Dermis microvascular lymphatic vessel endothelial cell (primary cell): ENCODE measurements at places on chromosomes 1 and 21. TPM values are rescaled to one million over a fixed set of nuclear protein-coding genes. Genes with fewer than 3 reads are reported as not detected.

Gene GJB3
- under 0.01 and 0.13 TPM in 2 replicates for total RNA-seq

Gene LUZP1
- 29.1 and 33.6 TPM in 2 replicates for total RNA-seq

Gene PROX1
- 56.4 and 112 TPM in 2 replicates for total RNA-seq

Gene LYPLAL1
- 10.9 and 12.1 TPM in 2 replicates for total RNA-seq

Gene CFH
- 6.5 and 92.4 TPM in 2 replicates for total RNA-seq

Gene VAV3
- 36.1 and 51.6 TPM in 2 replicates for total RNA-seq

Gene LYPD8
- total RNA-seq: not detected in 2 replicates

Gene CD5L
- not detected in 2 replicates for total RNA-seq

Gene AKNAD1
- total RNA-seq: under 0.01 and 0.13 TPM in 2 replicates

Gene SETD4
- 6.2 and 9.1 TPM in 2 replicates for total RNA-seq

Gene BTBD19
- total RNA-seq: 3.3 and 6.2 TPM in 2 replicates

Gene DDX59
- total RNA-seq: 9.6 and 10.1 TPM in 2 replicates

Gene CFAP45
- 0.13 and 0.51 TPM in 2 replicates for total RNA-seq

Gene MROH9
- total RNA-seq: not detected in 2 replicates

Gene FCRL2
- total RNA-seq: not detected in 2 replicates

Gene ATP1A2
- not detected in 2 replicates for total RNA-seq

Gene LMNA
- total RNA-seq: 402 and 626 TPM in 2 replicates

Gene UBAP2L
- total RNA-seq: 34.9 and 49.2 TPM in 2 replicates

Gene CTSK
- 0.51 and 0.63 TPM in 2 replicates for total RNA-seq

Gene CYYR1
- 7.4 and 8.7 TPM in 2 replicates for total RNA-seq

Gene LCE1F
- not detected in 2 replicates for total RNA-seq

Gene PLA2G4A
- total RNA-seq: 16.2 and 24.5 TPM in 2 replicates

Gene HSPA6
- 0.13 and 1.5 TPM in 2 replicates for total RNA-seq

Gene NCDN
- 7.7 and 13.0 TPM in 2 replicates for total RNA-seq

Gene MAP10
- total RNA-seq: 0.64 and 0.76 TPM in 2 replicates

Gene CFAP141
- total RNA-seq: not detected in 2 replicates

Gene RNF187
- total RNA-seq: 28.9 and 39.8 TPM in 2 replicates

Gene INKA2
- 5.3 and 6.6 TPM in 2 replicates for total RNA-seq

Gene LRRC42
- total RNA-seq: 18.2 and 24.1 TPM in 2 replicates

Gene ZBTB7B
- total RNA-seq: 6.3 and 10.6 TPM in 2 replicates

Gene UBR4
- total RNA-seq: 74.1 and 99.1 TPM in 2 replicates

Gene ADGRL4
- 121 and 125 TPM in 2 replicates for total RNA-seq

Gene LRRC53
- not detected in 2 replicates for total RNA-seq

Gene CEP170
- 70.6 and 99.4 TPM in 2 replicates for total RNA-seq

Gene C1orf141
- not detected in 2 replicates for total RNA-seq

Gene STX12
- total RNA-seq: 56.4 and 74.0 TPM in 2 replicates

Gene KRTAP20-2
- total RNA-seq: not detected in 2 replicates

Gene DUSP10
- 2.6 and 7.8 TPM in 2 replicates for total RNA-seq

Gene RIMKLA
- total RNA-seq: under 0.01 TPM in 2 replicates

Gene HAPLN2
- total RNA-seq: 0.13 TPM in 1 of 2 replicates, not detected in the other

Gene CNR2
- total RNA-seq: not detected in 2 replicates

Gene CD164L2
- total RNA-seq: not detected in 2 replicates

Gene UTS2
- total RNA-seq: not detected in 2 replicates

Gene AADACL3
- total RNA-seq: not detected in 2 replicates

Gene RHCE
- 0.13 and 1.9 TPM in 2 replicates for total RNA-seq
